Chondrocyte (in vitro differentiated cells): ENCODE measurements at places on chromosomes 7 and 10. TPM values are rescaled to one million over a fixed set of nuclear protein-coding genes. Genes with fewer than 3 reads are reported as not detected.

GRCh38 chr10:89189211-89189734 is 17.8 kb downstream of the CH25H start:
- DNase-seq: no peak

GRCh38 chr10:75575940-75576339 is 144.5 kb downstream of the LRMDA start:
- no peak for DNase-seq

GRCh38 chr7:30433082-30433481 is 45.5 kb downstream of the NOD1 start:
- no peak for DNase-seq

DNA sequence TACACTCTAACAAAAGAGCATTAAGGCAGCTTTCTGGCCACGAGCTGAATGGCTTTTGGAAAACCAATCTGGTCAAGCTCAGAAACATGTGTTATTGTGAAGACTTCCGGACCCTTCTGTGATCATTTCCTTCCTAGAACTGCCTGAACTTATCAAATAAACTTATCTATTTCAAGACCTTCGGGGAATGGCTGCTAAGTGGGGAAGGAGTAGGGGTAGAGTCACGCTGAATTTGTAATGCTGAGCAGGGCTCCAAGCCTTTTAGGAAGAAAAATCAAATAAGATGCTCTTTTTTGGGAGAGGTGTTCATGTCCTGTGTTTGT is 56.6 kb downstream of the PAPSS2 start:
- DNase-seq: no peak

- DNase-seq: no peak
Measured at GRCh38 chr7:132083537-132084123, 492.6 kb downstream of the PLXNA4 start.

DNA sequence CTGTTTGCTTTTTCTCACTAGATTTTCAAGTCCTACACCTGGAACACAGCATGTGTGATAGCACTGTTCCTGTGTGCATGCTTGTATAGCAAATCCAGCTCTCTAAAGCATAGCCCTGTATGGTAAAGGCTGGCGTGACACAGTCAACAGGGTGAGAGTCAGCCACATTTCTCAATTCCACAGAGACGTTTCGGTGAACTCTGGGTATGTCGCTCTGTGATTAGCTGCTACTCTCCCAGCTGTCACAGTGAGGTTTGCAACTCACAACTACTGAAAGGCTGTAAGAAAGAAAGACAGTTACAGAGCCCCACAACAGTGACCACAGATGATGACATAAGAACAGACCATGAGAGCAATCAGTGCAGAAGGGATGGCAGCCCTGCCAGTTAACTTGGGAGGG is 170.6 kb upstream of the IMMP2L start:
- DNase-seq: no peak

RBP3 gene
- not detected in 3 replicates for total RNA-seq

DNA sequence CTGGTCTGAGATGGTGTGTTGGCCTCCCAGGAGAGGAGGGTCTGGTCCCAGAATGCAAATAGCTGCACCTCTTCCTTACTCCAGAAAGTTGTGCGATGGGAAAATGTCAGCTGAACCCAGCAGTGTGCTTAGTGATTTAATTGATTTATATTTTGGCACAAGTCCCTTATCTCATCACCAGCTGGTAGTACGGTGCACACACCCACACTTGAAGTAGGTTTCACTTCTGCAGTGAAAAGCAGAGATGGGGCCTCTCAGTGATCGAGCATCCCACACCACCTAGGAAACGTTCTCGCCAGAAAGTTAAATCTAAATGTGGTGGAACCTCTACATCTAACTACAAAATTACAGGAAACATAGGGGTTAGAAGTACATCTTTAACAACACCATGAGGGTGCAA is 80.4 kb downstream of the UBE3C start:
- DNase-seq: no peak
